ENCODE measurements at places on chromosomes 7 and 10. TPM values are rescaled to one million over a fixed set of nuclear protein-coding genes. Genes with fewer than 3 reads are reported as not detected.

The TCAF2 gene
- 7.6 TPM for total RNA-seq

The HOXA2 gene
- 0.12 TPM for total RNA-seq

The C7orf57 gene
- total RNA-seq = 0.24 TPM

The CNOT4 gene
- 13.4 TPM for total RNA-seq

The PDZD7 gene
- 1.5 TPM for total RNA-seq

The CHAT gene
- total RNA-seq = not detected

The ABCC2 gene
- total RNA-seq = 1.3 TPM

The FKBP6 gene
- not detected for total RNA-seq

The SFRP4 gene
- total RNA-seq = 0.16 TPM

The LDB3 gene
- total RNA-seq = not detected

The BET1 gene
- 30.8 TPM for total RNA-seq

The SUGCT gene
- total RNA-seq = 14.1 TPM

The GPER1 gene
- total RNA-seq = 6.0 TPM

The MSMB gene
- not detected for total RNA-seq

The PTPRE gene
- total RNA-seq = 16.3 TPM

The MYPN gene
- 1.1 TPM for total RNA-seq

The MMD2 gene
- total RNA-seq = not detected

The GPNMB gene
- total RNA-seq = 284 TPM

The OR2A7 gene
- 1.3 TPM for total RNA-seq

The TYW1B gene
- 3.4 TPM for total RNA-seq

The CACNB2 gene
- 0.73 TPM for total RNA-seq

The GNG11 gene
- 21.4 TPM for total RNA-seq

The CAV2 gene
- total RNA-seq = 113 TPM

The ADAP1 gene
- total RNA-seq = 0.16 TPM

The TEX36 gene
- 0.32 TPM for total RNA-seq

The INSYN2A gene
- total RNA-seq = 0.16 TPM

The MBL2 gene
- total RNA-seq = not detected

The PLCE1 gene
- 0.61 TPM for total RNA-seq

The IGF2BP3 gene
- total RNA-seq = 7.6 TPM

The ANXA11 gene
- 149 TPM for total RNA-seq

The PRLHR gene
- not detected for total RNA-seq

The TAC1 gene
- total RNA-seq = not detected

Measured in hair follicle dermal papilla cell (primary cell).